ENCODE measurements at places on chromosomes 6 and 20.

DNA sequence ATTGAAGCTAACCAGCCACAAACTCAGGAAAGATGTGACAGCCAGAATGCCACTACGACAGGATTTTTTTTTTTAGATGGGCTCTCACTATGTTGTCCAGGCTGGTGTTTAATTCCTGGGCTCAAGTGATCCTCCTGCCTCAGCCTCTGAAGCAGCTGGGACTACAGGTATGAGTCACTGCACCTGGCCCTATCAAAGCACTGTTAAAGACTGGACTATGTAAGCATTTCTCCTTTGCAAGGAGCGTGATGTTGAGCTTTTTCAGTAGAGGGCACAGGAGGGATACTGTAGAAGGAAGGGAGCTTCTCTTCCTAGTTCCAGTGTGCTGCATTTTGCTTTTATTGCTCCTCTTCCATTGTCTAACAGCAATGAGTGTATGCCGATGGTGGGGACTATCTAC, 35.8 kb downstream of the ZBTB9 start:
- DNase-seq, result no peak

DNA sequence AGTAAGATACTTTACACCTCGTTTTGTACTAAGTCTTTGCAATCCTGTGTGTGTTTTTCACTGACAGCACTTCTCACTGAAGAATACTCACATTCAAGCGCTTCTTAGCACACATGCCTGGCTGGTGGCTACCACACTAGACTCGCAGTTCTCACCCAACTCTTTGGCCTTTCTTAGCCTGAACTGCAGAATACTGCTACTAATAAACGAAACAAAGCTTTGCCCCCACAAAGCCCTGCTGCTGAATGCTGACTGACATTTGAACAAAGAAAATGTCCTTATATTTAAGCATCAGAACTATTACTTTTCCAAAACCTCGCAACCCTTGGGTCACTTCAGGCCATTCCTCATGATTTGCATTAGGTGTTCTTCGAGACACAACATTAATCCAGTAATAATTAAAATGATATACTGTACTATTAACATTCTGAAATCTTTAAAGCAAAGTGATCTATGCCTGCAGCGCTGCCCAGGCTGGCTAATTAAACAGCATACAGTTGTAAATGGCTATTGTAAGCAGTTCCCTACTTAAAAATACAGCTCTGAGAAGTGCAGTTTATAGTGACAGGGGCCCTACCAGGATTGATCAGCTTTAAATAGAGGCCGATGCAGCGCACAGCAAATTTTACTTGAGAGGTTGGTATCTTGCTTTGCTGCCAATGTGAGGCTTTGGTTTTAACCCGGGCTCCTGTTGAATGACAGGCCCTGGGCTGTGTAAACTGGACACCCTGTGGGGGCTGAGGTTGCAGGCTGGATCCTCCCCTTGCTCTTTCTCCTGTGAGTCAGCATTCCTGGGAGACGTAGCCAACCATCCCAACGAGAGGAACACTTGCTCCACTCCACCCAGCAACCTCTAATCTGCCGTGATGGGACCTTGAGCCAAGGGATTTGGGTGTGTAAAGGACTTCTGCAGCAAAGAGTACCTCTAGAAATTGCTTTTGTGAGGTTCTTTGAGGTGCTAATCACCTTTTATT, 899.0 kb downstream of the TFAP2A start:
- no peak for DNase-seq

DNA sequence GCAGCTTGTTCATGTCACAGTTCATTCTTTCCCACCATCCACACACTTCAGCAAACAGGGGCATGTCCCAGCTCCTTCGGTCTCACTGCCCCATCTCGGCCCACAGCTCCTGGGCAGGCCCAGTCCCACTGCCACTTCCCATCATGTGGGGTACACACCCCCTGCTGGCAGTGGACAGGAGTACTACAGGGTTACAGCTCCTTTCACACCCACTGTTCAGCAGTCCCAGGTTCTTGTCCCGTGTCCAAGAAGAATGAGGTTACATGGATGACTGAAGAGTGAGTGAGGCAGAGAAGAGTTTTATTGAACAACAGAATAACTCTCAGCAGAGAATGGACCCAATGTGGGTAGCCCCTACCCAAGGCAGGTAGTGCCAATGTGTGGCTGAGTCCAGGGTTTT, 77.8 kb upstream of the SMLR1 start:
- no peak for DNase-seq

GRCh38 chr6:121110733-121111132, 223.5 kb downstream of the TBC1D32 start:
- DNase-seq, result no peak

- DNase-seq, result no peak
Measured at GRCh38 chr6:52352239-52353018, 9.5 kb upstream of the PAQR8 start.

DNA sequence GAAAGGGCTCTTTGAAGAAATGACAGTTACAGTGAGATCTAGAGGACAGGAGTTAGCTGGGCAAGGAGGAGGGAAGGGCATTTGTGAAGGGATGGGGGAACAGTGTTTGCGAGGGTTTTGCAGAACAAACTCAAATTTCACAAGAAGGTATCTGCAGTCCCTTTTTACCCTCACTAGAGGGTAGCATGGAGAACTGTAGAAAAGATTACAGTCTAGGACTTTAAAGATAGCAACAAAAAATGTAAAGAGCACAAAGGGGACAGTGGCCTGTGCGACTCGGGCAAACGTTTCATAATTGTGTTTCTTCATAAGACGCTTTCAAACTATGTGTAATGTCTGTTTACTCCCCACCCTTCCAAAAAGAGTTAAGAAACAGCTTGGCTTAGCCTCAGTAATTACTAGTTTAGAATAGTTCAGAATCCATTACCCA, 21.2 kb upstream of the ASXL1 start:
- no peak for DNase-seq
